NCI-H1436 treated with DMSO at 0.1 percent for 48 hours (cell line): ENCODE measurements at places on chromosomes 1 and 21.

- no peak for DNase-seq
Measured at GRCh38 chr21:35510957-35511695, 462.0 kb upstream of the RUNX1 start.

DNA sequence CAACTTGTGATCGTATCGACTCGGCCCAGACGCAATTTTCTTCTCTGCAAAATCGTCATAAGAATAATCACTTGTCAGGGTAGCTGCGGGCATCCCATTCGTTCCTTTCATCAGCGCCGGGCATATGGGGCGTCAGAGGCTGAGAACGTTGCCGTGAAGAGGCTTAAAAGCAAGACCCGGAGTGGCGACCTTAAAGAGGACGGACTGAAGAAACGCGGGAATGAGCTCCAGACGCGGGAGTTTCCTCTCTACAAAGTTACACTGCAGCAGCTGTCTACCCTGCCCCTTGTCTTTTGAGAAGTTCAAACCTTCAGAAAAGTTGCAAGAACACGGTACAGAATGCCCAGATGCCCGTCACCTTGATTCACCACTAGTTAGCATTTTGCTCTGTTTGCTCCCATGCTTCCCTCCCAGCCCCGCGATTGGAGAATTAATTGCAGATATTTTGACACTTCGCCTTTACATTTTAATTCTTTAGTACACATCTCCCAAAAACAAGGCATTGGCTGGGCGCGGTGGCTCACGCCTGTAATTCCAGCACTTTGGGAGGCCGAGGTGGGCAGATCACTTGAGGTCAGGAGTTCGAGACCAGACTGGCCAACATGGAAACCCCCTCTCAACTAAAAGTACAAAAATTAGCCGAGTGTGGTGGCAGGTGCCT, 967 bp downstream of the CENPS start:
- DNase-seq = no peak

GRCh38 chr21:17570786-17571185, 41.9 kb downstream of the BTG3 start:
- no peak for DNase-seq

GRCh38 chr1:31658721-31659120, 14.0 kb upstream of the PEF1 start:
- DNase-seq = no peak

DNA sequence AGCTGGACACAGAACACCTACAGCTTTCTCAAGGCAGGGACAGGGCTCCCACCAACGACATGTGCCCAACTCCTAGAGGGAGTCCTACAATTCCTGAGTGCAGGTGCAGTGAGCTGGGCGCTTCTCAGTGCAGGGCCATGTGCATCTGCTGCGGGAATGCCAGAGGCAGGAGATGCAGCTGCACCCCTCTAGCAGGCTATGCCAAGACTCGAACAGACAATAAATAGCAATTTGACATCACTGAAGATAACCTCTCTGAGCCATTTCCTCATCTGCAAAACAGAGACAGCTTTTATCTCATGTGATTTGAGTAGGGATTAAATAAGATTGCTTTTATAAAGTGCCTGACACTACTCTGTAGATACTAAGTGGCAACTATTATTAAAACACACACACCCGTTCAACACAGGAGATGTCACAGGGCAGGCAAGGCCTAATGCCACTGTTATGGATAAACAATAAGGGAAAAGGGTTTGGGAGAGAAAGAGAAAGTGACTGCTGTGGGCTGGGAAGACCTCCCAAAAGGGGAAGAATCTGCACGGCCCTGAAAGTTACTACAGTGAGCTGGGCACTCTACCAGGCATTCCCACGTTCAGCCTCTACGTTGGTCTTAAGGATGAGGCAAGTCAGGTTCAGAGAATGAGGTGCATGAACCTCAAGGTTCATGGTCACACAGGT, 5.7 kb downstream of the SLC9A1 start:
- no peak for DNase-seq

DNA sequence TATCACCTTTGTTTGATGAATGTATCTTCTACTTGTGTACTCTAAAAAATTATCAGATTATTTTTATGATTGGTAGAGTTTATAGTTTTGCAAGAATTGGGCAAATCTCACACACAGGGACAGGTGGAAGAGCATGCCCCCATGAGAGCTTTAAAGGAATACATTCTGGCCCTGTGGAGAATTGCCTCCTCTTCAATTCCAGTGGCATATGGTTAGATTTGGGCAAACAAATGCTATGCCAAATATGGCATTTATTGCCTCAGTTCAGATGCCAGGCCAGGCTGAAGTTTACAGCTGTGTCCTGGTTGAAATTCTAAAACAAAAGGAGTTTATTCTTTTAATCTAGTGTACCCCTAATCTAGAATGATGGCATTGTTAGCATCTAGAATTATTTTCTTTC, 162.4 kb upstream of the CACYBP start:
- no peak for DNase-seq

GRCh38 chr1:234893725-234894630, 234.7 kb downstream of the TOMM20 start:
- no peak for DNase-seq

GRCh38 chr1:39425634-39426033, 65.8 kb upstream of the BMP8A start:
- DNase-seq = no peak

GRCh38 chr21:46610018-46610701, 5.3 kb upstream of the S100B start:
- no peak for DNase-seq

- DNase-seq = no peak
Measured at GRCh38 chr1:116540088-116540487, 30.7 kb downstream of the CD58 start.

GRCh38 chr1:114224196-114224907, 70.7 kb upstream of the SYT6 start:
- DNase-seq = no peak

DNA sequence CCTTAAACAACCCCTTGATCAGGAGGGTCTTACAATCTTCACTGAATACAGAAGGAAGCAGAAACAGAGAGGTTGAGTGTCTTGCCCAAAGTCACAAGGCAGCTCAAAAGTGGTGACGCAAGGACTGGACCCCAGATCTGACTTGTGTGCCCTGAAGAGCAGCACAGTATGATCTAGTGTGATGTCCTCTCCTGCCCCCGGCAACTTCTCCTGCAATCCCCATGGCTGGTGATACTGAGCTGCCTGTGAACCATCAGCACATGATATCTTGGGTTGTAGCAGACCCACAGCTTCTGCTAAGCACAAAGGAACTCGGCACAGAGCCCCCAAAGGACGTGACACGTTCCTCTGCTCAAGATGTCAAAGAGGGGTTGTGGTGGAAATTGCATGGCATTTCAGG, 51.2 kb upstream of the EDN2 start:
- DNase-seq = no peak

DNA sequence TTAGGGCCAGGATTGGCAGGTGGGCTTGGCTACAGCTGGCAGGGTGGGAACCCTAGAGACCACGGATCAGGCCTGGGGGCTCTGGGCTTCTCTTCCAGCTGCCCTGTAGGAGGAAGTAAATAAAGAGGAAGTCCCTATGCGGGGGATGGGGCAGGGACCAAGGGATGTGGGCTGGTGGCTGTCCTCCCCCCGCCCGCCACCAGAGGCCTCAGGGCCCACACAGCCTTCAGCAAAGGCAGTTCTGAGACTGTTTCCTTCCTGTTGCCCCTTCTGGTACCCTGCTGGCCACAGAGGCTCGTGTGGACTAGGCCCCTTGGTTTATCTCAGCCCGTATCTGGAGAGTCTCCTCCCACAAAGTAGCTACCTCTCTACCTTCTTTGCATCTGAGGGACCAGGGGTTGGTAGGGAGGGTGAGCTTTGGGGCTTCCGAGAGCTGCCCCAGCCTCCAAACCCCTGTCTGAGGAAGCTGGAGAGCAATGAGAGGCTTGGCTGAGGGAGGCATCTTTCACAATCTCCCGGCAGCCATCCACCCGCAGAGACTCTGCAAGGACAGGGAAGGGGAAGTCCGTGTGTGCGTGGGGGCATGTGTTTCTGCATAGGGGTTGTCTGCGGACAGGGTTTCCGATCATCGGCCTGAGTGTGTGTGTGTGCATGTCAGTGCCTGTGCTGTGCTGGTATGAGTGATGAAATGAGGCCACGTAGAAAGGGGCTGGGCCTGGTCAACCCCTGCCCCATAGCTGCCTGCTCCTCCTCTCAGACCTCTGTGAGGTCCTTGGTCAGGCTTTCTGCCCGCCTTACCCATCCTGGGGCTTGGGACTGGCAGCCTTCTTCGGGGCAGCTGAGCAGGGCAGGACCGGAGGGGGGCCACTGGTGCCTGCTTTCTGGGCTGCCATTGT, 12.5 kb downstream of the RPS6KA1 start:
- no peak for DNase-seq
